ENCODE measurements at places on chromosomes 4 and X. TPM values are rescaled to one million over a fixed set of nuclear protein-coding genes. Genes with fewer than 3 reads are reported as not detected.

Gene ZIC3
- total RNA-seq = not detected

Gene OTC
- total RNA-seq = not detected

Gene NPY5R
- total RNA-seq = 3.5 TPM

Gene VSIG1
- not detected for total RNA-seq

Gene NEK1
- total RNA-seq = 9.1 TPM

Gene DRD5
- total RNA-seq = not detected

Gene DMRTC1
- total RNA-seq = not detected

Gene PCYT1B
- 0.10 TPM for total RNA-seq

Gene HELT
- not detected for total RNA-seq

Gene PF4V1
- total RNA-seq = not detected

Gene RAB40A
- total RNA-seq = not detected

Gene RAP1GDS1
- total RNA-seq = 40.0 TPM

Gene RCHY1
- total RNA-seq = 30.4 TPM

Gene ABHD18
- 11.7 TPM for total RNA-seq

Gene TRIML1
- total RNA-seq = not detected

Gene CRLF2
- total RNA-seq = 0.22 TPM

Data from mesenteric fat pad (tissue), 1 donor.